ENCODE measurements at places on chromosomes 11 and 22. TPM values are rescaled to one million over a fixed set of nuclear protein-coding genes. Genes with fewer than 3 reads are reported as not detected.

Gene MYOD1
- not detected for total RNA-seq

Gene CASP1
- 13.7 TPM for total RNA-seq

Gene GP1BB
- not detected for total RNA-seq

Gene PVALB
- total RNA-seq = not detected

Gene CRYBB3
- 0.38 TPM for total RNA-seq

Gene PAMR1
- not detected for total RNA-seq

Gene QSER1
- 9.0 TPM for total RNA-seq
